Amniotic stem cell (primary cell): ENCODE measurements at places on chromosomes 16 and 17.

DNA sequence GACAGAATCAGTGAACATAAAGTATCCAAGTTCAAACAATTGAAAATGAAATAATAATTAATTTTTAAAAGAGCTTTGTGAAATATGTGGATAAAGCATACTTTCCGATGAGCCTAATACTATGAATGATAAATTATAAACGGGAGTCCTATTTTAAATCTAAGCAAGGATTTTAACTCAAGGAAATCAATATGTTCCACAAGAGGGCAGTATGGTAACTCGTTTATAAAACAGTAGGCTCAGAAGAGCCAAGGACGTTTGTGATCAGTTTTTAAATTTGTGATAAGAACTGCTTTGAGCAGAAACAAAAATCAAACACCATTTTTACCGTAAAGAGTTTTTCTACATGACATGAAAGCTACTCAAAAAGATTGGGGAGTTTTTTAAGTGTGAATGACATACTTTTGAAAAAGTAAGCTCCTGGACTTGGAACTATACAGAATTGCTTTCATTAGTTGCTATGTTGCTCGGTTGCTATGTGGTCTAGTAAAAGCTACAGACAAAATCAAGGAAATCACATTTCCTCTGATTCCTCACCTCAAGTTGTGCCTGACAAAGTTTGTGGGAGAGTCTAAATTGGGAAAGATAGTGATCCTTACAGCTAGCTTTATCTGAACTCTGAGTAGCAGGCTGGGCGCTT is 11.8 kb upstream of the TEKT1 start:
- peak; percentile 45 for DNase-seq

GRCh38 chr16:55333684-55334083 is 9.7 kb downstream of the IRX6 start:
- DNase-seq, result no peak

DNA sequence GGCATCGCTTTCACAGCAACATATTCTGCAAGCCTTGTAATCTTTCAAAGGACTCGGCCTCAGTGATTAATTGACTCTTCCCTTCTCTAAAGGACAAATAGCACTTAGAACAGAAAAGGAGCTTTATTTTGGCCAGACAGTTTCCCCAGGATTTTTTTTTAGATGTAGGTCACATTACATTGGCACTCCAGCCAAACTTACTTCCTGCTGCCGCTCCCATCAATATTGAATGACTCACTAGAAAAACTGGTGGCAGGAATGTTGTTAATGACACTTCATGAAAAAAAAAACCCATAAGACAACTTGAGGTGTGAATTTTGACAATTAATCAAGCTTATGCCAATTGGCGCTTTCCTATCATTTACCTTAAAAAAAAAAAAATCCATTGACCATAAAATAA is 432.6 kb downstream of the TOX3 start:
- no peak for DNase-seq

- DNase-seq, result no peak
Measured at GRCh38 chr17:12553625-12554024, 112.1 kb upstream of the MYOCD start.

DNA sequence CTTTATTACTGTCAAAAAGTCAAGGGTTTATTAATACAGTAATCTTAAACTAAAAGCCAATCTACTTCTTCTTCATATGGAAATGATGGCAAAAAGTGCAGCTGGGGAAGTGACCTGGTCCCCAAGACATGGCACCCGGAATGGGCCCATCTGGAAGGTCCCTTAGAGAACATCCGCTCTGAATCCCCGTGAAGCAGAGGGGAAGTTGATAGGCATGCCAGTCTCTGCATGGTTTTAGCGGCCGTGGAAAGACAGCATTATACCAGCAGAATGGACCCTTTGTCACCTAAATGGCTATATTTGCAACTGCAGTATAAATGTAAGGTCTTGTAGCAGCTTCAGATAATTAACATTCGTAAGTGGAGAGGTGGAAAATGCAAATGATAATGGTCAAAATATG is 32.4 kb downstream of the COTL1 start:
- no peak for DNase-seq

DNA sequence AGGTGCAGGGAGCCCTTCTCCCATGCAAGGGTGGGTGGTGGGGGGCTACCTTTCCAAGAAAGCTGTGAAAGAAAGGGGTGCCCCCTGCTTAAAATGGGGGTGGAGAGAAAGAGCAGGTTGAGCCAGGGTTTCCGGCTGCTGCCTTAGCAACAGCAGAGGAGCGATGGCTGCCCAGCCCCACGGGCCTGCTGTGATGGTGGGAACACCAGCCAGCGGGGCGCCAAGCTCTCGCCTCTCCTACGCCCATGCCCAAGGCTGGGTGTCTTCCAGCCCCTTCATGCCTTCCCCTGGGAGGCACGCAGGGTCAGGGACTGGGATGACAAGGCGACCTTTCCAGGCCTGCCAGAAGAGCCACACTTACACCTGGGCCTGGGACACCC is 3.0 kb downstream of the FMNL1 start:
- no peak for DNase-seq

GRCh38 chr17:78910497-78911284 is 7.7 kb upstream of the CEP295NL start:
- no peak for DNase-seq

GRCh38 chr16:15606518-15607220 is 36.3 kb downstream of the MARF1 start:
- no peak for DNase-seq

DNA sequence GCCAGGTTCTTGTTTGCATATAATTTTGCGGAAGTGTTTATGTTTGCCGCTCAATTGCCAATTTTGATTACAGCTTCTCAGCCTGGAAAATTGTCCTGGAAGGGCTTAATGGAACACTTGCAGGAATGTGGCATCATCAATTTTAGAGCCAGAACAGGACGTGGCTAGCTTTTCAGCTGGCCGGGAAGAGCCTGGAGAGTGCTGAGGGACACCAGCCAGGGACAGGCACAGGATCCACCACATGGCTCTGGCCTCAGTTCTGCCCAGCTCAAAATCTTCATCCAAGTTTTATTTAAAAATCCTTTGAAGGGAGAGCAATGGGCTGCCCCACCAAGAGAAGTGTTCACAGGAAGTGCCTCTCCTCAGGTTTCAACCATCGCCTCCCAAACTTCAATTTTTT is 287.2 kb upstream of the HSBP1 start:
- DNase-seq, result no peak

DNA sequence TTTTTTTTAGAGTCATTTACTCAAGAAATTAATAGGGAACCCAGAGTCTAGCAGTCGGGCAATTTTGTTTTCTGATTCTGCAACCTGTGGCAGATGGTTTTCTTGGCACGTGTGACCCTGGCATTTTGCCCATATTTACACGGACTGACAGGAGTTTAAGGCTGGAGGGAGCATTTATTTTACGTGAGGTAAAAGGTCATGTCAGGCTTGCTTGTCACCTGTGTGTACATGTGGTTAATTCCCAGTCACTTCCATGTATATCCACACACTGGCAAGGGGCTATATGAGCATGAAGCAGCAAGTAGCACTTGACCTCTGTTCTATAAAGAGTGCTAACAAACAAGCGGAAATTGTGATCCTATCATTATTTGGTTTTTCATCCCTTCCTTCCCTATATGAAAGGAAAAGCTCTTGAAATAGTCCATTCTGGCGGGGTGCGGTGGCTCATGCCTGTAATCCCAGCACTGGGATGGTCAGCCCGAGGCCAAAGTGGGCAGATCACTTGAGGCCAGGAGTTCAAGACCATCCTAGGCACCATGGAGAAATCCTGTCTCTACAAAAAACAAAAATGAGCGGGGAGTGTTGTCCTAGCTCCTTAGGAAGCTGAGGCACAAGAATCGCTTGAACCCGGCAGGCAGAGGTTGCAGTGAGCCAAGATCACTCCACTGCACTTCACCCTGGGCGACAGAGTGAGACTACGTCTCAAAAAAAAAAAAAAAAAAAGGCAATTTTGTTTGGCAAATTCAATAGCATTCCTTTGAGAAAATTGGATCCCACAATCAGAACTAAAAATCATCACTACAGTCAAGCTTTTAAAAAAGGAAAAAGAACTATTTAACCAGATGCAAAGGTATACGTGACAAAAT is 2.1 kb downstream of the SPAG9 start:
- no peak for DNase-seq

- DNase-seq, result no peak
Measured at GRCh38 chr16:49068224-49068623, 213.4 kb downstream of the CBLN1 start.

- no peak for DNase-seq
Measured at GRCh38 chr16:2699791-2700600, 17.7 kb downstream of the KCTD5 start.

- DNase-seq, result no peak
Measured at GRCh38 chr16:5444189-5444588, 346.6 kb upstream of the EEF2KMT start.

GRCh38 chr16:19085679-19086200 is 18.3 kb downstream of the COQ7 start:
- no peak for DNase-seq

GRCh38 chr16:68362262-68362913 is 51.6 kb downstream of the PRMT7 start:
- DNase-seq, result no peak

DNA sequence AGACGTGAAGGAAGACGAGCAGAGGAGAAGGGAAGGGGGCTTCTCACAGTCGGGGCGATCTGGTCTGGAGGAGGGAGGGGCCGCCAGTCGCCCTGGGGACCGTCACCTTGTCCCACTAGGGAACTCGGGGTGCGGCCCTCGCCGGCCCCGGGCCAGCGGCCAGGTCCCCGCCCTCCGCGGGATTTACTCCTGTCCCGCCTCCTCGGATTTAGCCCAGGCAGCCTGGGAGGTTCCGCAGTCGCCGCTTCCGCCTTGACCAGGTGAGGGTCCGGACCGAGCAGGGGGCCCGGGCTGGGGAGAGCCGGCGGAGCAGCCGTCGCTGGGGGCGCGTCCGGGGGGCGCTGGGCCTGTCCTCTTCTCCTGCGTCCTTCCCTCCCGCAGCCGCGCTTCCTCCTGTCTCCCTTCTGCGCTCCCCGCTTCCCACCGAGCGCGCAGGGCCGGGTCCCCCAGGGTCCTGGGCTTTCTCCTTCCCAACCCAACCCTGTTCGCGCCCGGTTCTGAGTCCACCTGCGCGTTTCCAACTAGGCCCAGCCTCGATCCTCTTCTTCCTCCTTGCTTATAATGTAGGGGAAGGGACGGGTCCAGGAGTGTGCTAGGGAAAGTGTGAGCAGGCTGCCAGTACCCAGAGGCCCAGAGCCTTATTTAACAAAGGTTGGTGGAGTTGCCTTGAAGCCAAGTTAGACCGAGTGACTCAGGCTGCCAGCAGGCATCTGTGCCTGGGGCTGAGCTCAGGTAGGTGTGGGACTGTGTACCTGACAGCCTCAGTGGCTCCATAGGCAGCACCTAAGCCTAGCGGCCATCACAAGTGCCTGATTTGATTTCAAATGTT is at the start of gene TNK1:
TNK1 (plus strand) TSS at position 235 of the 829 bp plus-strand sequence. CDS start 1,838 bp downstream, outside the sequence.
- DNase-seq, result no peak

DNA sequence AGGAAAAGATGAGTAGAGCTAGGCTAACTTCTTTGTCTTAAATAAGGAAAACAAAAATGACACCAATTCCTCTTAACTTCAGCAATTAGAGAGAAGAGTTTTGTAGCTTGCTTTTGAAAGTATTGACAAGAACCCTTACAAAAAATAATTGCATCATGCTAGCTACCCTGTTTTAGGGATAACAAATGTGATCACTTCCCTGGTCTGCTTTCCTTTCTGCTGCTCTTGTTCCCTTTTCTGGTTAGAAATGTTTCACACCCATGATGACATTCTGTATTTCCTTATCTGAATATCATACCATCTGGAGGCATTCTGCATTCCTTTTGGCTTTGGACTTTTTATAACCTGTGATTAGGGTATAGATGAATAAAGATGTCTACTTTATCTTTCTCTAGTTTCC is 9.9 kb upstream of the SMIM36 start:
- DNase-seq, result no peak

- no peak for DNase-seq
Measured at GRCh38 chr17:39658760-39659159, 6.4 kb upstream of the TCAP start.

- no peak for DNase-seq
Measured at GRCh38 chr17:32757963-32758362, 119.0 kb downstream of the MYO1D start.

DNA sequence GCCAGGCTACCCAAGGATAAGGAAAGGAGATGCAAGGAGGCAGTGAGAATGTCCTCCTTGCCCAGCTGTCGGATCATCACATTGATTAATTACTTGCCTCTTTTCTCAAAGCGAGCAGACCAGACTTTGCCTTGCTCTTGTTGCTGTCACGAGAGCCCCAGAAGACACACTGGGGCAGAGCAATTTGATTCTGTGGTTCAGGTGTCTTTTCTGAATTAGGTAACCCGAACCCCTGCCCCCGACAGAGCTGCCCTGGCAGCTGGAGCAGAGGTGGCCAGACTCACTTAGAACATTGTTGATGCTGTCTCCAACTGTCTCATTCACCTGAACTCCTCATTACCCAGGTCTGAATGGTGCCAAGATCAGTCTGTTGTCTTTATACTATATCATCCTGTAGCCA is 34.3 kb downstream of the VAT1L start:
- DNase-seq, result no peak

GRCh38 chr16:70476272-70477020 is 22.1 kb downstream of the FCSK start:
- no peak for DNase-seq

DNA sequence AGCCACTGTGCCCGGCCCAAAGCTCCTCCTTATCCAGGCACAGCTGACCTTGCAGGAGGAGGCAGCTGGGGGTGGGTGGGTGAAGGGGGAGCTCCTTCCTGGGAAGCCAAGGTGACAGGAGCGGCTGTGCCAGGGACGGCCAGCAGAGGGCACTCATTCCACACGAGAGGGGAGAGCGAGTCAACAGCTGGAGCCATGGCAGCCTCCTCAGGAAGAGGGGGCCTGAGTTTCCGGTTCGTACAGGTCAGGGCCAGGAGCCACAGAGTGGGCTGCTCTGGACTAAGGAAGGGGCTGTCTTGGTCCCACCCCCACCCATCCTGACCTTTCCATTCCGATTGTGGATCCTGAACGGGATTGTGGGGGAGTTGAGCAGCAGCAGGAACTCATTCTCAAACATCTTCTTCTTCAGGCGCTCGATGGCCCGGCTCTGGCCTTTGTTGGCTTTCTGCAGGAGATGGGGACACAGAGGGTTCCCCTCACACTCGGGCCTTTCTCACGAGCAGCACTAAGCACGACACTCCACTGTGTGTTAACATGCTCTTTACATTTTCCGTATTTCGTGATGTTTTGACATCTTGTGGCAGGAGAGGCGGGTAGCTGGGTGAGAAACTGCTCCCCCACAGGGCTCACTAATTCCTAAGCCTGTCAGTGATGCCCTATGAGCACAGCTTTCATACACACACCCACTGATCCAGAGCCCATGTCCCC is 61.6 kb downstream of the TIMM22 start:
- DNase-seq, result no peak

GRCh38 chr16:11046382-11046931 is 102.1 kb downstream of the CLEC16A start:
- no peak for DNase-seq

- DNase-seq, result no peak
Measured at GRCh38 chr17:9324864-9325263, 250.8 kb downstream of the STX8 start.

- no peak for DNase-seq
Measured at GRCh38 chr17:79777120-79777893, 641 bp upstream of the CBX2 start.

DNA sequence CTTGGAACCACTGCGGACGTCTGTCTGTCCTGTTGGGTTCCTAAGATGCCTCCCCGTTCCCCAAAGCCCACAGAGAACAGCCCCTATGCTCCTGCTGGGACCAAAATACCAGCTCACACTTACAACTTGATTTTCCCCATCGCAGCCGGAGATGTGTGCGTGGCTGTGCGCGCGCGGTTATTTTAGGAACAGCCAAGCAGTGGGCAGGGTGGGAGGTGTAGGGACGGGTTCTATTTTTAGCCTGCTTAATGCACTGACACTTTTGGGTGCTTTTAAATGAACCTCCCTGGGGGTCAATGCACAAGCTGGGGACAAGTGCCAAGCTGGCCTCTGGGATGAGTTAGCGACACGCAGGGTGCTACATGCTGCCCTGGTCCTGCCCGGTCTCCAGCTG is 74.1 kb downstream of the KLHDC4 start:
- DNase-seq, result no peak
